ENCODE measurements at places on chromosomes 7 and 10.

DNA sequence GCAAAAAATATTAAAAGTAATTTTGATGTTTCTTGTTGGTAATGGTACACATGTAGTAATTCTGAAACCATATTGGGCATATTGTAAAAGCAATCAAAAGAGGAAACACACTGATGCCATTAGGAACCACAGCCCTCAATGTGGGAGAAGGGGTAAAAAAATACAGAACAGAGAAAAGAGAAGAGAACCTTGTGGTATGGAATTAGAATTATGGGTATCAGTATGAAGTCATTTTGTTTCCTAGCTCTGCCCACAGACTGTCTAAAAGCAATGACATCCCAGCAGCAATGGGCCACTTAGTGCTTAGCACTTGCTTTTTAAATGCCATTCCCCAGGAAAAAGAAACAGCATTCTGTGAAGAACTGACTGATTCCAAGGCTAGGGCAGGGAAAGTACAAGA, 61.5 kb downstream of the CPVL start:
- no peak for DNase-seq

- no peak for DNase-seq
These were observed 209.9 kb upstream of the GHITM start for GRCh38 chr10:83929399-83929798.

DNA sequence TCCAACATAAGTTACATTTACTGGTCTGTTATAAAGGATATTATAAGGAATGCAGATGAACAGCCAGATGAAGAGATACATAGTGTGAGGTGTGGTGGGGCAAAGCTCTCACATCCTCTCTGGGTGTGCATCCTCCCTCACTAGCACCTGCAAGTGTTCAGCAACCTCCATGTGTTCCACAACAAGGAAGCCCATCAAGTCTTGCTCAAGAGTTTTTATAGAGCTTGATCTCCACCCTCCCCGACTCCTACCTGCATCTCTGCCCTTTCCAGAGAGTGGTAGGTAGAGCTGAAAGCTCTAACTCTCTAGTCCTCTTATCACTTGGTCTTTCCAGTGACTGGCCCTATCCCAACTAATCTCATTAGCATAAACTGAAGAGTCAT, 12.5 kb upstream of the GHITM start:
- DNase-seq = no peak

- DNase-seq = no peak
These were observed 281.8 kb upstream of the KLF6 start for GRCh38 chr10:4066581-4067390.

DNA sequence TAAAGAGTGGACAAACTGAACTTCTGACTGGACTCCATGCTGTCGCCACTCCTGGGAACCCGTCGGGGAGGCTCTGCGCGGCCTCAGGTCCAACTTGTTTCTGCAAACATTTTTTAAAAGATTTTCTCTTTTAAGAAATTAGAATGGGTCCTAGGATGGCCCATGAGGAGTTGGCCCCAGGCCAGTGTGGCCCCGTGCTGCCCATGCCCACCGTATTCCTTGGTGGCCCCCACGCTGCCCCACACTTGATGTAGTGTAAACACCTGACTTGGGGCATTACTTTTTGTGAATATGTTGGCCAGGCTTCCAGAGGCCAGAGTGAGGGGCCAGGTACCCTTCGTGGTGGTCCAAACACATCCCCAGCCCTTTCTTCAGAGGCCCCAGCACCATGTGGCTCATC, 19.3 kb downstream of the ZNF316 start:
- DNase-seq = no peak

DNA sequence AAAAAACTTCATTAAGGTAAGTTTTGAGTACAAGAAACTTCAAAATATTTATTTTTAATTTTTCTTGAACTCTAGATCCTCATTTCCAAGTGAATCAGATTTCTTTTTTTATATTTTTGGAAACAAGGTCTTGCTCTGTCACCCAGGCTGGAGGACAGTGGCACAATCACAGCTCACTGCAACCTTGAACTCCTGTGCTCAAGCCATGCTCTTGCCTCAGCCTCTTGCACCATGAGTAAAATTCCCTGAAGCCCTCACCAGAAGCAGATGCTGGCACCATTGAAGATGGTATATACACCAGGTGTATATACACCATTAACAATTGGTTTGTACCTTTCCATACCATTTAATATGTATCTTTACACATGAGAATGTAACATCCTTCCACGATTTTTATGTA, 45.1 kb upstream of the ODAD2 start:
- no peak for DNase-seq

GRCh38 chr10:69044546-69044945, 43.4 kb upstream of the SRGN start:
- DNase-seq = no peak

GRCh38 chr10:17231788-17232187, 3.7 kb downstream of the VIM start:
- DNase-seq = no peak

- no peak for DNase-seq
These were observed 4.0 kb downstream of the VSIR start for GRCh38 chr10:71769279-71769823.

GRCh38 chr10:1127629-1128028, 71.4 kb downstream of the WDR37 start:
- DNase-seq = no peak

DNA sequence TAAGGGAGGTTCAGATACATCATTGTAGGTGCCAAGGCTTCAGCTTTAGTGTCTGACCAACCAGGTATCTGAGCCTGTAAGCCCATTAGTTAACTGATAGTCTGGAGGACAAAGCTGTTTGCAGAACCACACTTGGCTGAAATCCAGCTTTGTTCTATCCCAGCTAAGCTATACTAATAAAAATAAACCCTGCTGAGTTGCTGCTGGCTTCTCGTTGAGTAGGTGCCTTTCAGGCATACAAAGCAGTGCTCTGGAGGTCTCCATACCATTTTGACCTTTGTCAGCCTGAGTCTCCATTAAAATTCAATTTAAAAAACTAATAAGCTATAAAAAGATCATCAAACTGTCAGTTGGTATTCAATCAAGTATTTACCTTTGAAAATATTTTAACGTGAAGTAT, 22.0 kb downstream of the CDCA7L start:
- DNase-seq = no peak

GRCh38 chr10:33211106-33211878, 123.2 kb downstream of the NRP1 start:
- no peak for DNase-seq

GRCh38 chr7:70776627-70777101, 355.3 kb upstream of the GALNT17 start:
- DNase-seq = no peak

DNA sequence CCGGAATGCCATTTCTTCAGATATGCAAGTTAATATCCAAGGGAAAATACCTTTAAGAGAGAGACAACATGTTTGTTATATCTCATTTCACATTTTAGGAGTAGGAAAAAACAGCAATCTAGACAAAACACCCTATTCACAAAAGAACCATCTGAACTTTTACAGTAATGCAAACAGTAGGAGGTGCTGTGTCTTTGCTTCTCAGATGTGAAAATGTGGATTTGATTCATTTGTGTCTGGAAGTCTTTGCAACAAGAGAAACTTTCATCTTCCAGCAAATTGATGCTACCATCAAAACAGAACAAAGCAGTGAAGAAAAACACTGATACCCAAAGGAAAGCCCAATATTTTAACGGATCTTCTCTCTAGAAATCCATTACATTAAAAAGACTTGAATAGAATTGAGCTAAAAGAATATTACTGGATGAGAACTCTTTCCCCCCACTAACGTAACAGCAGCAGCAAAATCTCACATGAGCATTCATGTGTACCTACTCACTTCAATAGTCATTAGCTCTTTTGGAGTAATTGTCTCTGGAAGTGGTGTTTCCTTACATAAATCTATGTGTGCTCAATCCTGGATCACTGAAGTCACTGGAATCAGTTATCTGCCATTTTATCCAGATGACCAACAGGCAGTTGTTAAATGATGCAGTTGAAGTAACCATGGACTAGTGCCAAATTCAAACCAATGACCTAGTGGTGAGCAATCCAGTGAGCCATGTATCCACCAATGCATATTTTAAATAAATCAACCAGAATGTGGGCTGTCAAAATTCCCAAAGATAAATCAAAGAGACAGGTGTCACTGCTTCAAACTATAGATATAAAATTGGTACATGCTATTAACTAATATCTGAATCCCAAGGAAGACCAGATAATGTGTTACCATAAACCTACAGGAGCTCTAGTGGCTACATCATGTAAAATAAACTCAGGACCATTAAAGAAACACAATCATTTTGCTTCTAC, 1.8 kb downstream of the SEMA3C start:
- no peak for DNase-seq

- no peak for DNase-seq
These were observed 188.8 kb downstream of the JCAD start for GRCh38 chr10:29870522-29871044.

DNA sequence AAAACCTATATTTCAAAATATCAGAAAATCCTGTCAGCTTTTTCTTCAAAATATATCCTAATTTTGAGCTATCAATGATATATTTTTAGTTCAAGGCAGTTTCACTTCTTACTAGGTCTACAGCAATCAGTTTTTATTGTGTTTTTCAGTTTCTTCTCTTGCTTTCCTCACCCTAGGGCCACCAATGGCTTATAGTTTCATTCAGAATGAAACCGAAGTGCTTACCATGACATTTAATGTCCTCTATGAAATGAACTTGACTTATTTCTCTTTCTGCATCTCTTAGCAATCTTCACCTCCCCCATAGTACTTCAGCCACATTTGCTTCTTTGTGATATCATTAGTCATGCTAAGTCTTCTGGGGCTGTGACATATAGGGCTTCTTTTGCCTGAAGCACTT, 100.3 kb downstream of the ARL5B start:
- DNase-seq = no peak

- DNase-seq = no peak
These were observed 6.0 kb downstream of the EGFR start for GRCh38 chr7:55024776-55025175.

- DNase-seq = no peak
These were observed 2.9 kb downstream of the CPXM2 start for GRCh38 chr10:123888751-123889150.

GRCh38 chr7:7108931-7109330, 73.4 kb upstream of the C1GALT1 start:
- no peak for DNase-seq

DNA sequence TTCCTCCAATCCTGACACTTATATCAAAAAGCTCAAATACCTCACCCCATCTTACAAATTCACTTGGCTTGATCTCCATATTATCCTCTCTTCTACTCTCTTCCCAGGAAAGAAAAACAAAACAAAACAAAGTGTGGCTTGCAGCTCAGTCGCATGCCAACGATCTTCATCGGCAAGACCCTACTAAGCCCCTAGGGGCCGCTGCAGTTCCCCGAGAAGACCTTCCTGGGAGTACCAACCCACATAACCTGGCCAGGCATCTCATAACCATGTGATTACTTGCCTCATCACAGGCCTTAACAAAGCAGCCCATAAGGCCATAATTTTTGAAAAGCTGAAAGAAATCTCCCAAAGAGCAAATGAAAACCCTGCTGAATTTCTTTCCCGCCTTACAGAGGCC, 103.7 kb downstream of the ZNF92 start:
- DNase-seq = no peak

DNA sequence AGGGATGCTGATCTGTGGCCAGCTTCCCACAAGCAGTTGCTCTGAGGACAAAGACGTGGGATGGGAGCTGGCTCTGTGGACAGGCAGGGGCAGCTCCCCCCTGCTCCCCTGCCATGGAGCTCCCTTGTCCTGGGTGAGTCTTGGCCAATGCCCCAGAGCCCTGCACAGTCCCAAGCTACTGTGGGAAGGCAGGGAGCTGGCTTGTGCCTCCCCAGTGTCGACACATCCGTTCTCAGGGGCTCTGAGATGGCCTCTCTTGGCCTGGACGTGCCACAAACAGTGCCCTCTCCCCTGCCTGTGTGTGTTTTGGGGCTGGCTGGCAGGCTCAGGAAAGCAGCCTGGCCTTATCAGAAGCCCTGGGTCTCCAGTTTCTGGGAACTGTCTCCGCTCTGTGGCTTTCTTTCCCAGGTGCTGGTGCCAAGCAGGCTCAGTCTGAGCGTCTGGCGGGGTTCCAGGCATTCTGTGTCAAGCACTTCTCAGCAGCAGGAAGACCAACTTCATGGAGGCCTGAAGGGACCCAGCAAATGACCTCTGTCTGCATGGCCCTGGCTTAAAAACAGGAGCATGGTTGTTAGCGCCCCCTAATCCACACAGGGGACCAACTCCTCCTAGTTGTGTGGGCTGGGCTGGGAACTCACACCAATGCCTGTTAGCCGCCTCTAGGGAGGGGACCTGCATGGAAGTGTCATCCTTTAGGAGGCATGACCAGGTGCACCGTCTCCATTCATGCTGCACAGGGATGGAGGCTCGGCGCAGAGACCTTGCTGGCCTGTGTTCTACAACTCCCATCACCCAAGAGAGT, 375.2 kb downstream of the RPS24 start:
- DNase-seq = no peak

DNA sequence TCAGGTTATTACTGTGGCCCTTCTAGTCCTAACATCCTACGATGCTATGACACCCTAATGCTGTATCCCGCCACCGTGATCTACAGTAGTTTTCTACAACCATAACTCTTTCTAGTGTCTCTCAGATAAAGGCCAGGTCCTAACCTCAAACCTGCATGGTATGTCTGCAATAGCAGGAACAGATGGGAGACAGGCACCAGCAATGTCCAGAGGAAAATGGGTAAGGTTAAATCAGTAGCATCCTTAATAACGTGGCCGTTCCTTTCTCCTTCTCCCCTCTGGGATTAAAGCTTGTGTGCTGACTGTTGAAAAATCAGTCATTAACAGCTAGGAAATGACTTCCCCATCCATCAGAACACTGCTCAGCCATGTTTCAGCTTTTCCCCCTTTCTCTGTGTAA, 321.9 kb upstream of the NPVF start:
- no peak for DNase-seq

DNA sequence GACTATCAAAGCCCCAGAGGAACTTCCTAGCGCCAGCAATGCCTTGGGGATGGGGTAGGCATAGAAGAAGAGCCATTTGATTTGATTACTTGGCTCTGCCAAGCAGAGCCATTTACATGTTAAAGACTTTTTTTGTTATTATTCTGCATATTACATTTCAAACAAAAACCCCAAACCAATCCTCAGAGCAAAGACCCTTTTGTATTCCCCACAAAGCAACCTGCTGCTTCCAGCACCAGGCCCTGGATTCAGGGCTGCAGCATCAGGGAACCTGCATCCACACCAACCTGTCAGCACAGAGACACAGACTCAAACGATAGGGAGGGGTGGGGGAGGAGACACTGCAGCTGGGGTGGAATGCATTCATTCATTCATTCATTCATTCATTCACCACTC, 73.2 kb downstream of the GRID1 start:
- DNase-seq = no peak

- DNase-seq = no peak
These were observed 105.7 kb upstream of the GPR141 start for GRCh38 chr7:37577901-37578300.

- DNase-seq = no peak
These were observed 15.6 kb upstream of the SLC25A13 start for GRCh38 chr7:96337519-96337918.

DNA sequence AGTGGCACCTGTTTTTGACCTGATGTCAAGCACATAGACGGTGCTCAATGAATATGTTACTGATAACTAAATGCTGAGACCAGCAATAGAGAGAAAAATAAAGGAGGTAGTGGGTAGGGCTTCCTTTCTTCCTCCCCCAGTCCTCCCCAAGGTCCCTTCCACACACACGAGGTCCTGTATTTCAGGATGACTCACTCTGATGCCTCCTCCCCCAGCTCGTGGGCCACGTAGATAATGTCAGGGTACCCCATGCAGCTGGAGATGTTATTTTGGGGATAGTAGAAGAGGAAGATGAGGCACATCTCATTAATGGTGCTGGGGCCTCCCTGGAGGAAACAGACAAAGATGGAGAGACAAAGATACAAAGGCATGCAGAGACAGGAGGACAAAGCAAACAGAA, 17.3 kb downstream of the PRSS58 start:
- DNase-seq = no peak

- DNase-seq = no peak
These were observed 21.0 kb upstream of the RALA start for GRCh38 chr7:39602351-39602750.

All from GM12892 (cell line).